ENCODE measurements at places on chromosomes 2 and 18. TPM values are rescaled to one million over a fixed set of nuclear protein-coding genes. Genes with fewer than 3 reads are reported as not detected.

TRAK2 gene
- 10.5 TPM for total RNA-seq

TEKT4 gene
- not detected for total RNA-seq

MATN3 gene
- total RNA-seq, result 9.1 TPM

CCDC93 gene
- total RNA-seq, result 16.4 TPM

PPP4R1 gene
- total RNA-seq, result 71.1 TPM

SNTG2 gene
- total RNA-seq, result 27.8 TPM

MOGAT1 gene
- 0.62 TPM for total RNA-seq

ZNF397 gene
- total RNA-seq, result 39.6 TPM

IGFBP5 gene
- total RNA-seq, result 12.5 TPM

CAD gene
- 150 TPM for total RNA-seq

NEU4 gene
- 2.2 TPM for total RNA-seq

IGFBP2 gene
- total RNA-seq, result 873 TPM

MC4R gene
- not detected for total RNA-seq

AQP12B gene
- total RNA-seq, result not detected

DNA sequence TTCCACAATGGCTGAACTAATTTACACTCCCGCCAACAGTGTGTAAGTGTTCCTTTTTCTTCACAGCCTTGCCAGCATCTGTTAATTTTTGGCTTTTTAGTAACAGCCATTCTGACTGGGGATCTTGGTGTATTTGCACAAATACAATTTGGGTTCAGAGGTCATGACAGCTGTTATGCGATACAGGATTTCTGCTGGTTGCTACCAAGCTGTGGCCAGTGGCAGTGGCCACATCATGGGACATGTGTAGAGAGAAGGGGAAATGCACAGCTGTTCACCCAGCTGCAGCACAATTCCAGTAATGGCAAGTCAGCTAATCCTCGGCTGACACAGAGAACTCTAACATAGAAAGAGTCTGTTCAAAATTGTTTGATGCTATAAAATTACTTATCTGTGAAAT is 21.0 kb upstream of the SELENOI start:
- no peak for DNase-seq
- H3K27me3 ChIP-seq, result no peaks in the 10 kb centered on the region
- H3K4me3 ChIP-seq, result no peak overlapping the region
- no peak overlapping the region for H3K27ac ChIP-seq
- H3K4me1 ChIP-seq, result peaks cover 2% of the 10 kb centered on the region
- no peaks in the 10 kb centered on the region for H3K36me3 ChIP-seq

GRCh38 chr2:171598713-171599319 is 76.5 kb downstream of the CYBRD1 start:
- no peak overlapping the region for H3K4me3 ChIP-seq
- no peaks in the 10 kb centered on the region for H3K36me3 ChIP-seq
- no peaks in the 10 kb centered on the region for H3K4me1 ChIP-seq
- DNase-seq, result peak; percentile 36
- peaks cover 2% of the 10 kb centered on the region for H3K27me3 ChIP-seq

DNA sequence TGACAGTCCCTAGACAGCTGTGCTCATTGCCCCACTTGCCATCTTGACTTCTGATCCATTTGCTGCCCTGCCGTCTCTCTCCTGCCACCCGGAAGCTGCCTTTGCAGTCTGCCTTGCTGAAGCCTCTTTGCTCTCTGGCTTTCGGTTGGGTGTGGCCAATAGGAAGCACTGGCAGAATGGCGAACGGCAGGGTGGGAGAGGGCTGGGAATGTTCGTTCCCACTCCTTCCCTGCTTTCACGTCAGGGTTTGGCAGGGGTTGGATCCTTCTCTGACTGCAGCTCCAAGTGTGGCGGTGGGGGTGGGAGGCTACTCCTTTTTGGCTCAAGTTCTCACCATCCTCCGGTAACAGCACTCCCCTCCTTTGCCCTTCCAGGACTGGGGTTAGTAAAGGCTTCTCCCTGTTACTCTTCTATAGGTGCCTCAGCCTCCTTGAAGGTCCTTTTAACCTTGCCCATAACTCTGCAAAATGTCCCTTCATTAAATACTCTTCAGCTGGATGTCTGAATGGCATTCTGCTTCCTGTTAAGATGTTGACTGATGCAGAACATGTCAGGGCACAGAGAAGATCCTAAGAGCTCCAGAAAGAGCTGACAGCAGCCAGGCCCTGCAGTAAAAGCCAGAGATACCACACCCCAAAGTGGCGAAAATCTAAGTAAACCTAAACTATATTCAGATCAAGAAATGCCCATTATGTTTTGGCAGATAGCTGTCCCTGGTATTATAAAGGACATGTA is 299.7 kb downstream of the CDCA7 start:
- no peak overlapping the region for H3K27ac ChIP-seq
- H3K4me3 ChIP-seq, result no peak overlapping the region
- H3K4me1 ChIP-seq, result peaks cover 18% of the 10 kb centered on the region
- H3K36me3 ChIP-seq, result no peaks in the 10 kb centered on the region
- H3K27me3 ChIP-seq, result no peaks in the 10 kb centered on the region

DNA sequence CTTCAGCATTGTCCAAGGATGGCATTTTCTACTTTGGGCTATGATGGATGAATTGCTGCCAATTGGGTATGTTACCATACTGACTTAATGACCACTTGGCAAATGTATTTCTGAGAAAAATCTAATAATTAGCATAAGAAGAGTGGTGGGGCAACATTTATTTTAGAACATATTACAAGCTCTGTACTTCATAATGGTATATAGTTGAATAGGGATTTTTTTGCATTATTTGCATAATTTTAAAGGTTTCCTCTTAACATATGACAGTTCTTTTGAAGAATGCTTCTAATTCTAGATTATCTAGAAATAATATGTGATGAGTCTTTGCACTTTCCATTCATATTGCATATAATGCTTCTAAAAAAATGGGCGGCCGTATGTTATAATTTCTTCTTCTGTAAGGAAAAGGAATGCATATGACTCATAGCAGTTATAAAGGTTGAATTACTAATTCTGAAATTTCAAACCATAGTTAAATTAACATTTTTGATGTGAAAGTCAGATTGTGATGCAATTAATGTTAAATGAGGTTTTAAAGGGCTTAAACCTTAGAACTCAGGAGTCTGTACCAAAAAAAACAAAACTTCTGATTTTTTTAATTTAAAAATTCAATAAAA is 1652.3 kb upstream of the SLC39A10 start:
- no peak overlapping the region for H3K27ac ChIP-seq
- no peaks in the 10 kb centered on the region for H3K27me3 ChIP-seq
- DNase-seq, result no peak
- H3K4me3 ChIP-seq, result no peak overlapping the region

- H3K27ac ChIP-seq, result no peak overlapping the region
- H3K4me1 ChIP-seq, result peaks cover 18% of the 10 kb centered on the region
- peaks cover 11% of the 10 kb centered on the region for H3K27me3 ChIP-seq
- DNase-seq, result no peak
- 0 out of 2 replicates have a peak, but pooled peaks cover 3% of the 10 kb centered on the region for H3K36me3 ChIP-seq
Observed at GRCh38 chr2:224444021-224444420, 42.1 kb upstream of the FAM124B start.

DNA sequence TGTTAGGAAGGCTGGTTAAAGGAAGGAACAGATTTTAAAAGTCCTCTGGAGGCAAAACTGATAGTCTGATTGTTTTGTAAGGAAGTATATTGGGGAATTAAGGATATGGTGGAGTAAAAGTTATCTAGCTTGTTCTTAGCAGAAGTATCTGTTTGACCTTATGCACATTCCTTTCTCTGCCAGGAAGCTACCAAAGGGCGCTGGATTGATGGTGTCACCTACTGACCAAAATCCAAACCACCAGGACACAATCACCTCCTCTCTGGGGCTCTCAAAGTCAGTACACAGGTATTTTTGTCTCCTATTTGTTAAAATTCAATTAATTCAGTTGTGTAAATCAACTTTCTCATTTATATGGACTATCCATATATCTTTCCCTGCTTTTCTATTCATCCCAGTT is 484.5 kb downstream of the NUP35 start:
- DNase-seq, result no peak
- no peaks in the 10 kb centered on the region for H3K36me3 ChIP-seq

GRCh38 chr2:207763303-207763917 is 6.3 kb downstream of the FZD5 start:
- H3K36me3 ChIP-seq, result peaks cover 55% of the 10 kb centered on the region
- H3K27ac ChIP-seq, result 0 out of 2 replicates have a peak overlapping the region, but pooled peaks have one; percentile 54
- H3K4me3 ChIP-seq, result peak overlapping the region; percentile 62
- H3K27me3 ChIP-seq, result no peaks in the 10 kb centered on the region
- no peak for DNase-seq
- peaks cover 75% of the 10 kb centered on the region for H3K4me1 ChIP-seq

DNA sequence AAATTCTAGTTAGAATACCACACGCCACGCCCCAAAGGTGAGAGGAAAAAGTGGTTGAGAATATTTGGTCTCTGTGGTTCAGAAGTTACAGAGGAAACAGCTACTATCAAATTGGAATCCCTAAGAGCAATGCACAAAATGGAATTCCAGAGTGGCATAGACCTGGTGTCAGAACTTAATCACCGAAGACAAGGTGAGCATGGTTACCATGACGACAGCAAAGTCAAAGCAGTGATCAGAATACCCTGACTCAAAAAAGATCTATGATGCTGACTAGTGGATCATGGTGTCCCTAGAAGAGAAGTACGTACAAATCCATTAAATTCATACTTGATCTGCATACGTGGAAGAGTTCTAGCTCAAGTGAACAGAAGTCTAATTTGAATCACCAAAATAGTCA is 14.5 kb downstream of the LRRTM4 start:
- H3K27ac ChIP-seq, result peak overlapping the region; percentile 24
- no peaks in the 10 kb centered on the region for H3K36me3 ChIP-seq
- H3K4me3 ChIP-seq, result no peak overlapping the region

DNA sequence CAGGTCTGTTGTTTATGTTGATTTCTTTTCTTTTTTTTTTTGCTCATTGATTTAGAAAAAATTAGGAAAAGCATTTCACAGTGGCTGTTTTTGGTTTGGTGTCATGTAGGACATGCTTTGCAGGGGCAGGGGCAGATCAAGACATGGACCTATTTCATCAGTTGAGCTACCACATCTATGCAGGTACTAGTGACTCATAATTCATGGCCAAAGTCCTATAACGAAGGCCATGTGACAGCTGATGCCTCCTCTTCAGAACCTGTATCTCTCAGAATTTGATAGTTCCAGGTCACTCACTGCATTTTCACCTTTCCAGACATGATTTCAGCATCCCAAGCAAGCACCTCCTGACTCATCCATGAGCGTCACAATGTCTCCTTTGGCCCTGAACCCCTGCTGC is 195.8 kb downstream of the ALK start:
- H3K27me3 ChIP-seq, result no peaks in the 10 kb centered on the region
- H3K4me3 ChIP-seq, result no peak overlapping the region
- H3K36me3 ChIP-seq, result no peaks in the 10 kb centered on the region
- H3K27ac ChIP-seq, result no peak overlapping the region

DNA sequence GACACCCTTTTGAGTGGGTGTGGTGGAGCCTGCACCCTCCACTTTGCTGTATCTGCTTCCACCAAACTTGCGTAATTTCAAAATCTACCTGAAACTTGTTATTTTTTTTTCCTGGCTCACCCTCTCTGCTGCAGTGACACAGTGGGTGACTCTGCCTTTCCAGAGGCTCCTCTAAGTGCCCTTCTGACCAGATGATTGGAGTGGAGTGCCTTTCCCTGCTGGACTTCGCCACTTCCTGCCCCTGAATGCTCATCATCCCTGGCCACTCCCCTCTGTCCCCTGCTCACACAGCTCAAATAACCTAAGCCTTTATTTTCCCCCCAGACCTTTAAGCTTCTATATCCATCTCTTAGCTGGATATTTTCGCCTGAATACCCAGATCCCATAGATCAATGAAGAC is 777.5 kb upstream of the ID2 start:
- peaks cover 30% of the 10 kb centered on the region for H3K36me3 ChIP-seq
- peaks cover 49% of the 10 kb centered on the region for H3K4me1 ChIP-seq
- no peak for DNase-seq
- no peak overlapping the region for H3K27ac ChIP-seq
- H3K27me3 ChIP-seq, result peaks cover 4% of the 10 kb centered on the region

GRCh38 chr2:129876541-129876940 is 102.9 kb upstream of the RAB6C start:
- DNase-seq, result no peak
- H3K27me3 ChIP-seq, result no peaks in the 10 kb centered on the region
- H3K36me3 ChIP-seq, result no peaks in the 10 kb centered on the region

- H3K36me3 ChIP-seq, result peaks cover 37% of the 10 kb centered on the region
- peaks cover 7% of the 10 kb centered on the region for H3K4me1 ChIP-seq
- DNase-seq, result no peak
- H3K27ac ChIP-seq, result no peak overlapping the region
Observed at GRCh38 chr2:235046589-235046988, 94.8 kb downstream of the SH3BP4 start.

DNA sequence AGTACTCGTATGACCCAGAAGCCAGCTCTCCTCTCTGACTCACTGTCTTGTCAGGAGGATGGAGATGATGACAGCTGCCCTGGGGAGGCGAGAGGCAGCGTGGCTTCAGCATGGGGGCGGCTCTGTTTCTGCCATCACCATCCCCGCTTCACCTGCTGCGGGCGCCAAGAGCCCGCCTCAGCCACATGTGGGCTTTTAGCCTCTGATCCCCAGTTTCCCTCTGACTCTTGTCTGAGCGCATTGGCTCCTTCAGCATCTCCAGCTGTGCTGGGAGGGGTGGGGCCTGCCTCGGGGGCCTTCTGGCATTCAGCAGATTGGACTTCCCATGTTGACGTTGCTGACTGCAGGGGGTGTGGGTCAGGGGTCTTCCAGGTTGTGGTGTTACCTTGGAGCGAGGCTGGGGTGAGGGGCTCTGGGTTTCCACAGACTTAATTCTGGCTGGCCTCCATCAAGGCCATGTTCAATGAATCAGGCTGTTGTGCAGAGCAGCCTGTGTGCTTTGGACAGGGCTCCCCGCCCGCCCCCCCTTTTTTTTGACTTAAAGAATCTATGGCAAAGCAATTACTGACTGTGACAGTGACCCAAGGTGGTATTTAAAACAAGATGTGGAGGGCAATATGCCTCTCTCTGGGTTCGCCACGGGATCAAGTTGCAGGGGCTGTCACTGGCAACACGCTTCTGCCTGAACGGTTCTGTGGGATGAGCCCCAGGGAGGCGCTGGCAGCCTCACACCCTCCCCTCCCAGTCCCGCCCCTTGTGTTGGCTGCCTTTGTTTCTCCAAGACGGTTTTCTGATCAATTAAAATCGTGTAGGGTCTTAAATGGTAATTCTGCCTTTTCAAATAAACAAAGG is 228.3 kb downstream of the LDLRAD4 start:
- no peaks in the 10 kb centered on the region for H3K27me3 ChIP-seq
- no peak overlapping the region for H3K27ac ChIP-seq
- H3K4me3 ChIP-seq, result no peak overlapping the region
- H3K4me1 ChIP-seq, result peaks cover 54% of the 10 kb centered on the region
- DNase-seq, result no peak

DNA sequence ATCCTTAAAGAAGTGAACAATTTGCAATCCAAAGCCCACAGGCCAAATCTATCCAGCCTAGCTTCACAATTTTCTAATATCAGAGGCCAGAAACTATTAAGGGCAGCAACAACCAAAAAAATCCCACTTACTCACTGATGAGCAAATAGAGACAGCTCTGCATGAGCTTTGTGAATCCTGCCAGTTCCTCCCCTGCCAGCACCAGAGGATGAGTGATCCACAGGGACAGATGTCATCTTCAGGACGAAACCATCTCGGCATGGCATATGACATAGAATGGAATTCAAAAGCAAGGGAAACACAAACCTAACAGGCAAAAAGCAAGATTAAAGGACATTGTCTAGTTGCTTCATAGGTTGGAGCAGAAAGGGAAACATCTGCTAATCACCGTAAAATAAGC is 2.2 kb upstream of the DSC2 start:
- no peak for DNase-seq
- no peak overlapping the region for H3K27ac ChIP-seq
- no peak overlapping the region for H3K4me3 ChIP-seq
- peaks cover 25% of the 10 kb centered on the region for H3K4me1 ChIP-seq

- peaks cover 12% of the 10 kb centered on the region for H3K36me3 ChIP-seq
- H3K27me3 ChIP-seq, result no peaks in the 10 kb centered on the region
- no peak overlapping the region for H3K4me3 ChIP-seq
- no peak for DNase-seq
- no peak overlapping the region for H3K27ac ChIP-seq
Observed at GRCh38 chr2:63104482-63104881, 53.9 kb downstream of the OTX1 start.

Data from WTC11 (cell line).